ENCODE measurements at places on chromosomes 1 and 21.

- no peak for DNase-seq
Observed at GRCh38 chr1:203178821-203179666, 3.4 kb upstream of the MYBPH start.

DNA sequence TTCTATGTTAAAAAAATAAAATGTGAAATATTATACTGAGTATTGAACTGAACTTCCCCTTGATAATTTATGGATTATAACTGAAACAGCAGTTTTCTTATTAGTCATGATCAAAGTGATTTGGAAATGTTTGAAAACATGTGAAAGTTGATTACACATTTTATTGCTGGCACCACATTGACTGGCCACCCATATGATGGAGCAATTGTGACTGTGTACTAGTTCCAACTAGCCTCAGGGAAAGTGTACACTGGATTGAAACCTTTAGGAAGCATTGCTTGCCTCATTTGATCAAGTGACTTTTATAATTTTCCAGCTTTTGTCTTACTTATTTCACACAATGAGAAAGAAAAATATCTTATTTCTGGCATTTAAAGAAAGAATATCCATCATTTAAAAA, 128.0 kb upstream of the ADGRL2 start:
- no peak for DNase-seq

DNA sequence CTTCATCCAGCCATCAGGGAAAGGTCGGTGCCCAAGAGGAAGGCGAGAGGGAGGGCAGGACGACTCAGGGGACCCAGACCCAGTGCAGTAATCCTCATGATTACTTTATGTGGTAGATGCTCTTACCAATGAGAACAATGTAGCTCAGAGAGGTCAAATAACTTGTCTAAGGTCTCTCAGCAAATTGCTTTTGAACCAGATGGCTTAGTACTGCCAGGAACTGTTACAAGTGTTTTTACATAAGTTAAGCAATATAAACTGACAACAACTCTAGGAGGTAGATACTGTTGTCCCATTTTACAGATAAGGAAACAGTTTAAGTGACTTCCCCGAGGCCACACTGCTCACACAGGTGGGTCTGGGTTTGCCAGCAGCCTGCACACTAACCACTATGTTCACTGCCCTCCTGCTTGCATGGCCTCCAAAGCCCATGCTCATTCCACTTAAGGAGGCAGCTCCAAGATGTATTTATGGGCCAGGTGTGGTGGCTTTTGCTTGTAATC, 111.7 kb downstream of the LACTBL1 start:
- no peak for DNase-seq

- DNase-seq: no peak
Observed at GRCh38 chr21:43654806-43655489, 4.3 kb downstream of the HSF2BP start.

- no peak for DNase-seq
Observed at GRCh38 chr1:26541816-26542711, 12.5 kb downstream of the RPS6KA1 start.

DNA sequence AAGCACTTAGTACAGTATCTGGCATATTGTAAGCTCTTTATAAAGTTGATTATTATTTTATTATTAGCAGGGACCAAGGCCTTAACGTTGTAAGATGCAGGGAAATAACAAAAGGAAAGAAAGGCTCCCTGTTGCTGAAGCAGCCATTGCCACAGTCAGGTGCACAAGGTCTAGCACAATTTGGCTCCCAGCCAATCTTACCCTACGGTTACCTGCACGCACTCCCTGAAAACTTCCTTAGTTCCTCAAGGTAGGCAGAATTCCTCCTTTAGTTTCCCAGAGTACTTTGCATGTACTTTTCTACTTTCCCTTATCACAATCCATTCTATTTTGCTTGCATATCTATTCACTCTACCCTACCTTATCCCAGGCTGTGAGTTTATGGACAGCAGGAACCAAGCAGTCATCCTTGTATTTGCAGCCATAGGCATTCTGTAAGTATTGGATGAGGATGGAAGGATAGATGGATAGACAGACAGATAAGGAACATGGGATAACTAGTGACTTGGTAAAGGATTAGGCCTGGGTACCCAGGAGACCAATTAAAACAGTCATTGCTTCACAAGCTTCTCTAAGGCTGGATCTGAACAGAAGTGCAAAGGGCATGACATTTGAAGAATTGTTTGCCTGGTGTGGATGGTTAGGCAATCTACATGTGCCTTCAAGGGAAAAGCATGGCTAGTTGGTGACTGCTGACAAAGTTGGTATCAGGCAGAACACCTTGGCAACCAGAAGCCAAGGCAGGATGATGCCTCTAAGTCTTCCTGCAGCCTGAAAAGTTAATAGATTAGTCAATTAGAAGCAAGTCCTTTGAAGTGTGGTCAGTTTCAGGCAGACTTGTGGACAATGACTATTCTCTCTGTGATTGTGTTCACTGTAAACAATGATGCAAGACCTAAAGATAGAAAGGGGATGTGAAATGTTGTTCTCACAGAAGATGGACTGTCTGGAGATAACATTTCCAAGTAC, 20.8 kb upstream of the JAK1 start:
- no peak for DNase-seq

DNA sequence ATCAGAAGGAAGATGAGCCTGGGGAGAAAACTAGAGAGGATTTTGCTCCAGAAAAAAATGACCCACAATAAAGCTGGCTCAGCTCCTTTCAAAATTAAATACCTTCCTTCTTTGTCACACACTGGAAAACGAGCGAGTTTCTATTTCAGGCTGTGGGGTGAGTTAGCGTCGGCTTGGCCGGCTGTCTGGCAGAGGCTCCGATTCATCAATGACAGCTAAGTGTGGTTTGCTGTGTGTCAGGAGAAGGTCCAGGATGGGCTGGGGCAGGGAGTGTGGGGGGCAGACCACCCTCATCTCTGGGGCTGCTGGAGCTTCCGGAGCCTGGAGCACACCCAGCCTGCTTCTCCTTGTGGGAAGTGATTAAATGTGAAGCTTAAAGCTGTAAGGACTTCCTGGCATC, 120.2 kb downstream of the ETS2 start:
- peak; percentile 74 for DNase-seq

GRCh38 chr1:91005285-91005684, 16.6 kb downstream of the ZNF644 start:
- DNase-seq: no peak

GRCh38 chr21:44548381-44548780, 2.9 kb downstream of the KRTAP10-2 start:
- no peak for DNase-seq

DNA sequence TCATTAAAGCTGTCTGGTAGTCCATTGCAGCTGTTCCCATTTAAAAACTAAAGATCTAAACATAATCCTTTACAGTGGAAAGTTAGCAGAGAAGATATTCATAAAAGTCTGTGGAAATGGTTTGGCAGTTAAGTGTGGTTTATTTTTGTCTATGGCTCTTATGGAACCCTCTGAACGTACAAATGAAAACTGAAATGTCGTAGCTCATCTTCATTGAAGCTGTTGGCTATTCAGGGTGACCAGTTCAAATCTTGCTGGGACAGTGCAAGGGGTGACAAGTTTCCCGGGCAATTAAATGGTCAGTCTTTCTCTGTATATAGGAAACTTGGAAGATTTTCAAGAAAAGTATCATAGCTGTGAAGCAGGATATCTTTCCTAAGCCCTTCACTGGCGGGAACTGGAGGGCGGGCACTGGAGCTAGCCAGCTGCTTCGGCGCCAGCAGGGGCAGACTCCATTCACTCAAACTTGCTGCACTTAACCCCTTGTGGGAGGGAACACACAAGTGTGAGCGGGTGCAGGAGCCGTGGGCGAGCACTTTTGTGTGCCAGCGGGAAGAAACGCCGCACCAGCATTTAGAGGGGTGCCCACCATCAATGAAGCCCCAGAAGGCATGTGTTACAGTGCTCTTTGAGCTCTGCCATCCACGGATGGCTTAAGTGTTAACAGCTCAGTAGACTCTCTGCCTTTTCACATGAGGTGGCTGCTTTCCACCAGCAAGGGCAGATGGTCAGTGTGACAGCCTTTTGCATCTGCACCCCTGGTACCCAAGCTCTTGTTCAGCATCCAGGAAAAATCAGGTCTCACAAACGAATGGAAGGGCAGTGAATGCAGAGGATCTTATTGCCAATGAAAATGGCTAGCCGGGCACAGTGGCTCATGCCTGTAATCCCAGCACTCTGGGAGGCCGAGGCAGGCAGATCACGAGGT, 232.1 kb upstream of the KAZN start:
- no peak for DNase-seq

Data from amniotic stem cell (primary cell).